ENCODE measurements at places on chromosomes 16 and 17.

DNA sequence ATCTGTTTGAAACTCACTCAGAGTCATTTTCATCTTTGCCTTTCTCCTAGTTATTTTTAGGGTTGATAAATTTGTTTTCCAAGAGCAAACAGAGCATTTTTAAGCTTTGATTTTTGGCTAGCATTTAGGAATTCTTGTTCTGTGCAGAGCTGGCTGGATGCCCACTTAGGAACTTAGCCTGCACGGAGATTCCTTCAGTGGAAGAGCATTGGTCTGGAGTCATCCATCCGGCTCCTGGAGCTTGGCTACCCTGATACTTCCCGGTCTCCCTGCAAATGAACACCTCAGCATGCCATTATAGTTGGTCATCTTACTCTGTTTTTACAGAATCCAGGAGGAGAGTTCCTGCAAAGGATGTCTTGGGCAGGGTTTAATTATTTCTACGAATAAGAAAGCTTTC lies 57.1 kb downstream of the SPECC1 start:
- DNase-seq, result no peak

- DNase-seq, result peak; percentile 7
These were observed 23.6 kb upstream of the ATF7IP2 start for GRCh38 chr16:10362077-10362863.

GRCh38 chr17:5123343-5124124 lies 7.7 kb downstream of the USP6 start:
- no peak for DNase-seq

DNA sequence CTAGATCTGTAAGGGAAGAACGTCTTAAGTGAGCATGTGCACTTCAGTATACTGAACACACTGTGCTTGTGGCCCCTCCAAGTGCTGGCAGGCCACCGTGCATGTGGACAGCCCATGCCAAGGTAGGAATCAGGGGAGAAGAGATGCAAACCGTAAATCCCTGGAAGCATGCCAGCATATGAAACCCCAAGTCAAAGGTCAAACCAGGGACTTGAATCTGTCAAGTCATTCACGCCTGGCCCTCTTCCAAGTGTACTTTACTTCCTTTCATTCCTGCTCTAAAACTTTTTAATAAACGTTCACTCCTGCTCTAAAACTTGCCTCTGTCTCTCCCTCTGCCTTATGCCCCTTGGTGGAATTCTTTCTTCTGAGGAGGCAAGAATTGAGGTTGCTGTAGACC lies 2.8 kb upstream of the ATXN2L start:
- no peak for DNase-seq

DNA sequence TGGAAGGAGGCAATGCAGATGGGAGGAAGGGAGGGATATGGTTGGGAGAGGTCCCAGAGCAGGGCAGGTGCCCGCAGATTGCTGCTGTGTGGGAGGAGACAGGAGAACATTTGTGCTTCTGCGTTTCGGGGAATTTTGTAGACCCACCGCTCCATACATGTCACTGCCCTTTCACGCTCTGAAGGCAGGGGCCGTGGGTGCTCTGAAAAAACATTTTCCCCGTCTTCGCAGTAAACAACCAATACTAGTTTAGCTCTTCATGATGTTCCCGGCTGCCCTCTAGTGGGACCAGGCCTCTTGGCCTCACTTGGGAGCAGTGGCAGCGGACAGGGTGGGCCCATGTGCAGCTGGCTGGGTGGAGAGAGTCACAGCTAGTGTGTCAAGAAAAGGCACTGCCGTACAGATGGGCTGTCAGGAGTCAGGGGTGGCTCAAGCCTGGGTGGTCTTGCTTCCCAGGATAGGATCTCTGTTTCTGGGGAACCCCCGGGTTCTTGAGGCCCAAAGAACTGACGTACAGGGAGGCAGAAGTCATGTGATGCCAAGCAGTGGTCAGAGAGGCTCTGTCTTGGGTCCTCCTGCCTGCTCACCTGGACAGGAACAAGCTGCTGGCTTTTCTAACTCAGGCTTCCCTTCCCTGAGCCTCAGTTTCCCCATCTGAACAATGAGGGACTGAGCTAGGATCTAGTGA lies 46.5 kb upstream of the CPNE2 start:
- DNase-seq, result peak; percentile 45

GRCh38 chr17:74825952-74826719 lies 33.5 kb downstream of the GRIN2C start:
- no peak for DNase-seq

DNA sequence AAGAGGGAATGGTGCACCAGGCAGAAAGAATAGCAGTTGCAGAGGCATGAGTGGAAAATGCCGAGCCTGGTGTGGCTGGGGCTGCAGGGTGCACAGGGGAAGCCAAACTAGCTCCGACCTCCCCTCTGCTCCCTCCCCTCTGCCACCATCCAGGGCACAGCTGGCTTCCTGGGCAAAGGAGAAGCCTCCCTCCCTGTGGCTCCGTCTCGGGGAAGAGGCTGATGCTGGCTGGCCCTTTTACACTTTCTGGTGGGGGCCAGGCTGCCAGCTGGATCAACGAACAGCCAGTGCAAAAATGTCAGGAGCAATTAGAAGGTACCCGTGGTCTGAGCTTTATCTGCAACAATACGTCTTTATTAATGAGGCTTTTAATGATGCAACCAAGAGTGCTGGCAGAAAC lies 37.1 kb upstream of the KCNJ12 start:
- no peak for DNase-seq

GRCh38 chr17:83182620-83183101 lies 103.3 kb downstream of the METRNL start:
- no peak for DNase-seq

DNA sequence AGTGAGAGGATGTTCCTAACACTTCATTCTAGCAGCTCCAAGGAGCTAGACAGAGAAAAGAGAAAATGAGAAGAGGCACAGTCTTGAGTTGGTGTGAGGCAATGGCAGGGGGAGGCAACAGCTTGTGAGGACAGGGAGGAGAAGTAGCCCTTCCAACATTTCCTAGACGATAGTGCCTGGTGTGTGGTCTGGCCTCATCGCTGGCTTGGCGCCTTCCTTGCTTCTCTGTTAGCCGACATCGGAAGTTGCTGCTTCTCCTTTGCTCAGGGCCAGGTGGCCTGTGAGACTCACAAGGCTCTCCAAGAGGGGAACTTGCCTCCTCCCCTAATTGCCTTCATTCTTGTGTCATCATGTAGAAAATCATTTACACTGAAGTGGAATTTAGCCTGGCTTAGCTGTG lies 208.7 kb downstream of the MAP2K4 start:
- DNase-seq, result no peak

GRCh38 chr16:57825298-57826044 lies 23.2 kb upstream of the KIFC3 start:
- DNase-seq, result no peak

DNA sequence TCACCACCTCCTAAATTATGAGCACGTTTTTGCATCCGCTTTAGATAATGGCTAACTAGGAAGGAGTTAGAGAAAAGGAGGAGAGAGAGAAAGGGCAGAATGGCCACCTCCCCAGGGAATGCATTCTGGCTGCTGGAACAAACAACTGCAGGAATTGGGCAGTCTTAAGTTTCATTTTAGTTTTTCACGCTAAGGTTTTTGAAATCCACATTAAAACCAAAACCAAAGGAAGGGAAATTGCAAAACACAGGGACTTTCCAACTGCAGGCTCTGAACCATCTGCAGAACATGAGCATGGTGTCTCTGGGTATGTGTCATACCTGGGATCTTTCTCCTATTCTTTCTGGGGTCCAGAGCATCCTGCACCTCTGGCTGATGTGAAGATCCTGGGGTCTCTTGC lies 12.1 kb upstream of the CCL8 start:
- DNase-seq, result no peak

DNA sequence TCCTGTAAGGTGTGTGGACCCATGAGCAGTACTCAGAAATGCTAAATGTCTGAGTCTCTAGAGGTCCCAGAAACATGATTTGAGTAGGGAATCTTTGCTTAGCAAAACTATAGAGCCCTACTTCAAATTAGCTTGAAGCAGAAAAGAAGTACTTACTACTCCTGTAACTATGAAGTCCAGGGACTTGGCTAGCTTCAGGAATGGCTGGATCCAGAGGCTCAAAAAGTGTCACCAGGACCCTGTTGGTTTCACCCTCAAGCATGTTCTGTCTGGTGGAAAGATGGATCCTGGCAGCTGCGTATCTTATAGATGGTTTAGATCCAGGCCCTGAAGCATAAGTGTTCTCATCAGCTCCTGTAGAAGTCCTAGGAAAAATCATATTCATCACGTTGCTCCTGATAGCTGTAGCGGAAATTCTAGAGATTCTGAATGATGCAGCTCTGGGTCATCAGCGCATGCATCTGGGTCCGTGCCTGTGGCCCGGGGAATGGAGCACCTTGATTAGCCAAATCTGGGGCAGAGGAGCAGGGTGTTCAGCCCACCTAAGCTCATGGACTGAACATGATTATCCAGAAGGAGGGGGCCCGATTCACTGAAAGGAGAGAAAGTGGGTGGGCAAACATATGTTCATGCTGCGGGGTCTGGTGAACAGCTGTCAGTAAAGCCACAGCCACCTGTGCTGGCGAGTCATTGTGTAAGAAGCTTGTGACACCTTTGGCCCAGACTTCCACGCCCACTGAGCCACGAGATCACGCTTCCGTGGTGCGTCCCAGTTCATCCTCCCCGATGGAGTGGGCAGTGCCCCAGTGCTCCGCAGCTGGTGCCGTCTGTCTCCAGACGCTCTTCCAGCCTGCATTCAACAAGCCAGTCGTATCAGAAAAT lies 260.6 kb downstream of the CPPED1 start:
- no peak for DNase-seq

DNA sequence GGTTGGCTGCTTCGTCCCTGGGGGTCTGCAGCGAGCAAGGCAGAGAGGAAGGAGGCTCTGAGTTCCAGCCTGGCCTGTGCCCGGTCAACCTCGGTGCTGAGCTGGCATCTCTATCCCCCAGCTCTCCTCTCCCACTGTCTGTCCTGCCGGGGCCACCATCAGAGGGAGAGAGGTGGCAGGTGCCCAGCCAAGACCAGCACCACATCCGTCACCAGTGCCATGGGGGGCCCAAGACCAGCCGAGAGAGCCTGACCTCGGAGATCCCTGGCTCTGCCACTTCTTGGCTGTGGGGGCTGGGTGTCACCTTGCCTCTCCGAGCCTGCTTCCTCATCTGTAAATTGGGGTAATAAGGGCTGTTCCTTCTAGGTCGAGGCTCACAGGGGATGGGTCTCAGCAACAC lies 560 bp upstream of the P2RX1 start:
- no peak for DNase-seq

GRCh38 chr16:68276223-68276622 lies 11.9 kb downstream of the SLC7A6 start:
- no peak for DNase-seq

- no peak for DNase-seq
These were observed 68.3 kb upstream of the ALOX12 start for GRCh38 chr17:6927290-6928126.

GRCh38 chr17:47703191-47703591 lies 9.2 kb downstream of the TBKBP1 start:
- DNase-seq, result peak; percentile 61

GRCh38 chr17:74430706-74431567 lies 951 bp upstream of the GPRC5C start:
- DNase-seq, result no peak

DNA sequence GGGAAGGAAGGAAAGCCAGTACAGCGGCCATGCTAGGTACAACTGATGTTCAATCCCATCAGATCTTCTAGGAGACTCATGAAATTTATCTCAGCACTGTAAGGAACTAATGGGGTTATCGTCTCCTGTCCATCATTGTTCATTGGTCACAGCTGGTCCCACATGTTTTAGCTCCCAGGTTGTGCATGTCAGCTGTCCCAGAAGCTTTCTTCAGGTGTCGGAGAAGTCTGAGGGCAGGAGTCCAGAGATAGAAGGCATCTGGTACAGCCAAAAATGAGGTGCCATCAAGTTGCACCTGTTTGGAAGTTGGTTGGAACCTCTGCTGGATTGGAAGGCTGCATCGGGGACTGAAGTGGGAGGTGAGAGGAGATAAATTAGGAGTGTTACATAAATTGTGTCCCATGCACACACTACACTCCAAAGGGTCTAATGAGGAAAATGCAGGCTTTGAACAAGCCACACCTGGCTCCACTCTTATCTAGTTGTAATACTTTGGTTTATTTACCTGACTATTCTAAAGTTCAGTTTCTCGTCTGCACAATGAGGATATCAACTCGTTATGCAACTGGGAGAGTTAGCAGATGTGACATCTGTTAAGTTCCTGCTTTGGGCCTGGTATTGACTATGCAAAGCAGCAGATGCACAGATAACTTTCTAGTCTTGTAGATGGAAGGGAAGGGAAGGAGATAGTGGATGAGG lies 62.9 kb downstream of the MAP2K6 start:
- no peak for DNase-seq

GRCh38 chr17:54920819-54921218 lies 20.2 kb downstream of the TOM1L1 start:
- DNase-seq, result no peak

GRCh38 chr16:82808036-82808435 lies 181.3 kb downstream of the CDH13 start:
- DNase-seq, result no peak

DNA sequence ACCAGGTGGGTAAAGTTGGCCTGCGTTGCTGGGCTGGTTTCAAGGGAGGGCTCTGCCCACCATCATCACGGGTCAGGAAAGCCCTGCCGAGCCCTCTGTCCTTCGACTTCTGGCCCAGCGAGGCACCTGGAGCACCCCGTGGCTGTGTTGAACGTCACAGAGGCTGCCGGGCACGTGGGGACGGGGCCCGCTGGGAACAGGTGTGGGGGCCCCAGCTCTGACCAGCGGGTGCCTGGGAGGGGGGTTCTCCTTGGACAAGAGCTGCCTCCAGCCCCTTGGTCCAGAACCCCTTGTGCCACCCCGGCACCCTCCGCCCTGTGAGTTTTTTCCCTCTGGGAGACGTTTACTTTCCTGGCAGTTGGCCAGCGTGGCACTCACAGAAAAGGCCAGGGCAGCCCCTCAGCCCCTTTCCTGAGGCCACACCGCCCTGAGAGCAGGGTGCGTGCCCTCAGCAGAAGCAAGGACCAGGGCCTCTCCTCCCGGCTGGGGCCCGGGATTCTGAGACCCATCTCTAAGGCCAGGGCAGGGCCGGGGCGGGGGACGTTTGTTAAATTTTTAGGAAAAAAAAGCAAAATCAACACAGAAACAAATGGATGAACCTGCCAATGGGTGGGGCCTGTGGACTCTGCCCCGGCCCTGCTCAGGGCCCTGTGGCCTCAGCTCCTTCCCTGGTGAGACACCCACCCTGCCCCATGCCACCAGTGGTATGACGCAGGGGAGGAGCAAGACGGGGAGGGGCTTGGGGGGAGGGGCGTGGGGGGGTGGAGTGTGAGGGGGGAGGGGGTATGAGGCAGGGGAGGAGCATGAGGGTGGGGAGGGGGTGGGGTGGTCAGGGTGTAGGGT lies 31.3 kb upstream of the GNG13 start:
- DNase-seq, result no peak

DNA sequence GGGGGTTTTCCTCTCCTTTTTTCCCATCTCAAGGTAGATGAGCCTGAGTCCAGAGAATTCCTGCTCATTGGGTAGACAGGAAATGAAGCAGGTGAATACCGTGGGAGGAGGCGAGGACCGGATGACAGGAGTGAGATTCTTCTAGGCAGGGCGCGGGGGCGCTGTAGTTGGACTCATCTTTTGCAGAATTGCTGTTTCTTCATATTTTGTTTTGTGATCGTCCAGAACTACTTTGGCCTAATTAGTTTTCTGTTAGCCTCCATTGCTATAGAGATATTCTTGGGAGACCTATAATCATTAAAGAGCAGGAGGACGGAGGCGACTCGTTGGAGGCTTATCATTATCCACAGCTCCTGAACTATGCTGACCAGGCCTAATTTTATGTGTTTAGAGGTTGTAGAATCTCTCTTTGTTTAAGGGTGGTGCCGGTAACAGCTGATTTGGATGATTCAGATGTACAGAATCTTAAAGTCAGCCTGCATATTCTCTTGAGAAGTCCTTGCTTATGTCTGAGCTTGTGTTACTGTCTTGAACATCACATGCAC lies 650 bp downstream of the ATP6V0A1 start:
- DNase-seq, result peak; percentile 13

GRCh38 chr17:55317284-55317683 lies 52.5 kb downstream of the HLF start:
- DNase-seq, result no peak
